ENCODE measurements at places on chromosomes 11 and 22. TPM values are rescaled to one million over a fixed set of nuclear protein-coding genes. Genes with fewer than 3 reads are reported as not detected.

DNA sequence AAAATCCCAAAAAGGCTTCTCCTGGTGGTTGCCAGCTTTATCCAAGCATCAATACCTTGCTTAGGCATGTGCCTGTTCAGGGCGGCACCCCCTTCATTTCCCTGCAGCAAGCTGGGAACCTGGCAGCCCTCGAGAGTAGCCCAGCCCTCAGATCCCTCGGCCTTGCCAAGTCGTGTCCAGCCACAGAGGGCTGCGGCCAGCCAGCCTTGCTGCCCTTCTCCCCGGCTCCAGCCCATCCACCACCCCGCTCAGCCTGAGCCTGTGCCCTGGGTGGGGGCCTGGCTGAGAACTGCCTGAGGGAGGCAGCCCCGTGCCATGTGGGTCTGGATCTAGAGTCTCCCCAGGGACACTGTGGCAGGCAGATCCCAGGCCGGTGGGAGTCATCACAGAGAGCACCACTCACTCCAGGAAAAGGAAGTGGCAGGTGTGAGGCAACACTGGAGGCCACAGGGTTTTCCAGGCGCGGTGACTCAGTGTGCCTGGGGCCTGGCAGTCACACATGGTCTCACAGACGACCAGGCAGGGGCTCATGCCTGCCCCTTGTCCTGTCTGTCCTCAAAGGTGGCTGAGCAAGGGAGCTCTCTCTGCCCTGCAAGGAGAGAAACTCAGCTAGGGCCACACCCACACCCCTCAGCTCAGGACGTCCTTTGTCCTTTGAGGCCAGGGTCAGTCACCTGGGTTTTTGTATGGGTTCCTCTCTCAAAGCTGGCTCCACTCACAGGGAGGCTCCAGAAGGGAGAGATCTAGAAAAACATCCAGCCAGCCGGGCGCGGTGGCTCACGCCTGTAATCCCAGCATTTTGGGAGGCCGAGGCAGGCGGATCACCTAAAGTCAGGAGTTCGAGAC is 12.2 kb upstream of the CDC42BPG start:
- peaks cover 26% of the 10 kb centered on the region for H3K36me3 ChIP-seq
- DNase-seq = peak; percentile 53
- peak overlapping the region; percentile 62 for H3K4me3 ChIP-seq

GRCh38 chr11:8826901-8827560 is 84.0 kb upstream of the AKIP1 start:
- H3K36me3 ChIP-seq = no peaks in the 10 kb centered on the region
- H3K4me1 ChIP-seq = no peaks in the 10 kb centered on the region
- H3K4me3 ChIP-seq = no peak overlapping the region
- peaks cover 8% of the 10 kb centered on the region for H3K27me3 ChIP-seq
- no peak overlapping the region for H3K27ac ChIP-seq

The ZNF214 gene
- not detected for total RNA-seq

DNA sequence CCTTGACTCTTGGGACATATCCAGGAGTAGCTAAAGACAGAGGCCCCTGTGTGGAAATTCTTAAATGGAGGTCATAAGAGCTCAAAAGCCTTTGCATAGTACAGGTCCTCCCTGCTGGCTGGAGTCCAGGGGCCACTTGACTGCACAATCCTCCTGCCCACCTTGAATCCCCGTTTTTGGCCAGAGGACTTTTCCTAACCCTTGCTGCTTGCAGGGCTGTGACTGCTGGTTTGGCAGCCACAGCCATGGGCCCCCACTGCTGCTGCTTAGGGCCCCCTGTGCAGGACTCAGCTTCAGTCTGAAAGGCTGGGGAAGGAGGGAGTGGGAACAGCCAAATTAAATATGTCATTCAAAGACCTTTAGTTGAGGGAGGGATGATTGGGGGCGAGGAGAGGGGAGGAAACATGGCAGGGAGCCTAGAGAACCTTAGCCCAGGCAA is 33.4 kb downstream of the ARHGAP1 start:
- H3K36me3 ChIP-seq = peaks cover 32% of the 10 kb centered on the region
- no peak overlapping the region for H3K27ac ChIP-seq

The DDX10 gene
- total RNA-seq = 22.0 TPM

DNA sequence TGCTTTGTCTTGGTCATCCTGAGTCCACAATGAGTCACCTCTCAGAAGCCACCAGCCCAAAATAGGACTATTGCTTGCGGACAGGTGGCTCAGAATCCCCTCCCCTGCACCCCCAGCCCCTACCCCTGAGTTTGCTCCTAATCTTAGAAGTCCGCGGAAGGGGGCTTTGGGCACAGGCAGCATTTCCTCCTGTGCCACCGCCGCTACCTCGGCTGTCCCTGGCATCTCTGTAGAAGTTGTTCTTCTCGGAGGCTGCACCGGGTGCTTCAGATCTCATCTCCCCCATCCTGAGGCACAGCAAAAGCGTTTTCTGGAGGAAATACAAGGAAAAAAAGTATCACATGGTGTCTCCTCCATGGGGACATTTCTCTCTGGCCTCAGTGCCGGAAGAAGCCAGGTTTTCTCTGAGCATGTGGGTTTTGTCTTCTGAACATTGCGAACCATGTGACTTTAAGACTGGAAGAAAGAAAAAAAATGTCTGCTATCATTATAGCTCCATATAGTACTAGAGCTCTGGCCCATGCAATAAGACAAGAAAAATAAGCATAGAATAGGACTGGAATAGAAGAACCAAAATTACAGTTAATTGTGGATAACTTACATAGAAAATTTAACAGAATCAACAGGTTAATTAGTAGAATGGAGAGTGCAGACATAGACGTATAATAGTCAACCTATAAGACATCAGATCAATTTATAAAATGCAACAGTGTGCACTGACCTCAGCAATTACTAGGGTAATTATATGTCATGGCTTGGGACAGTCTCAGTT is 63.2 kb downstream of the SHISAL1 start:
- no peak overlapping the region for H3K27ac ChIP-seq
- no peaks in the 10 kb centered on the region for H3K36me3 ChIP-seq
- DNase-seq = no peak
- no peaks in the 10 kb centered on the region for H3K4me1 ChIP-seq
- H3K27me3 ChIP-seq = peaks cover 17% of the 10 kb centered on the region
- no peak overlapping the region for H3K4me3 ChIP-seq

DNA sequence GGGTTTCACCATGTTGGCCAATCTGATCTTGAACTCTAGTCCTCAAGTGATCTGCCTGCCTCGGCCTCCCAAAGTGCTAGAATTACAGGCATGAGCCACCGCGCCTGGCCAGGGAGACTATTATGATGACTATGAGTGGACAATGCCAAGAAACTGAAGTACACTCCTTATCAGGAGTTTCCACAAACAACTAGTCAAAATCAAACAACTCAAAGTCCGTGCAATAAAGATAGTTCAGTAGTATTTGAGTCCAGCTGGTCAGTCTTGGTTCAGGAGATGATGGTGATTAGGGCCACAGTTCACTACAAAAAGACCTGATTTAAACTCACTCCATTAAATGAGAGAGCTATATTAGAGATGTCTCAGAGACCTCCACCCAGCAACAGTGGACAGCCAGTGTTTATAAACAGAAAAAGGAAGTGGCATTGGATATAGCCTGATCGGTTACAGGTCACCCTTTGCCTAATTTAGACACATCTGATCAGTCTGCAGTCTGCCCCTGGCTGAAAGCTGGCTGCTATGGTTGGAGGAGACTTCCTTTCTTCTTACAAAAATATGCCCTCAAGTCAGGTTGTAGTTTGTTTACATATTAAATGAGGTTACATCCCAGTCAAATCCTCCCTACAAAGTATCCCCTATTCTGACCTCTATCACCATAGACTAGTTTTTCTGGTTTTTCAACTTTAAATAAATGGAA is 17.0 kb downstream of the CD3E start:
- H3K27me3 ChIP-seq = no peaks in the 10 kb centered on the region
- no peak overlapping the region for H3K4me3 ChIP-seq

GRCh38 chr22:20153945-20154344 is 3.1 kb upstream of the CCDC188 start:
- H3K4me1 ChIP-seq = no peaks in the 10 kb centered on the region
- H3K27me3 ChIP-seq = peaks cover 2% of the 10 kb centered on the region
- DNase-seq = no peak
- no peaks in the 10 kb centered on the region for H3K36me3 ChIP-seq
- no peak overlapping the region for H3K27ac ChIP-seq
- H3K4me3 ChIP-seq = no peak overlapping the region

DNA sequence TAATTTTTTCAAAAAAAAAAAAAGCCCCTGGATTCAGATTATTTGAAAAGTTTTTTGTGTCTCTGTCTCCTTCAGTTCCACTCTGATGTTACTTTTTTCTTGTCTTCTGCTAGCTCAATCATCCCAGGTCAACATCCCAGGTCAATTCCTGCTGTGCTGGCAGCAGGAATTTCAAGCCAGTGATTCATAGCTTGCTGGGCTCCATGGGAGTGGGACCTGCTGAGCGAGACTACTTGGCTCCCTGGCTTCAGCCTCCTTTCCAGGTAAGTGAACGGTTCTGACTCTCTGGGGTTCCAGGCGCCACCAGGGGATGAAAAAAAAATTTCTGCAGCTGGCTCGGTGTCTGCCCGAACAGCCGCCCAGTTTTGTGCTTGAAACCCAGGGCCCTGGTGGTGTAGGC is 31.4 kb downstream of the PLAAT5 start:
- no peaks in the 10 kb centered on the region for H3K36me3 ChIP-seq
- no peak overlapping the region for H3K27ac ChIP-seq
- peaks cover 10% of the 10 kb centered on the region for H3K27me3 ChIP-seq
- no peak for DNase-seq
- no peak overlapping the region for H3K4me3 ChIP-seq

The LDHAL6A gene
- not detected for total RNA-seq

DNA sequence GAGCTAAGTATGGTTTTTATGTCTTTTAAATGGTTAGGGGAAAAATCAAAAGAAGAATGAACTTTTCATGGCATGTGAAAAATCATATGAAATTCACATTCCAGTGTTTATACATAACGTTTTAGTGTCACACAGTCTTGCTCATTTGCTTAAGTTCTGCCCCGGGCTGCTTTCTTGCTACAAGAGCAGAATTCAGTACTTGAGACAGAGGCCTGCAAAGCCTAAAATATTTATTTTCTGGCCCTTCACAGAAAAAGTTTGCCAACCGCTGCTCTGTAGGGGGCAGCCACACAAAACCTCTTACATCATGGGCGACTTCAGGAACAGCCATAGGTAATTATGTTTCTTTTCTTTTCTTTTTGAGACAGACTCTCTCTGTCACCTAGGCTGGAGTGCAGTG is 1.0 kb upstream of the ATG2A start:
- no peak for DNase-seq
- H3K4me1 ChIP-seq = peaks cover 22% of the 10 kb centered on the region
- peak overlapping the region; percentile 93 for H3K4me3 ChIP-seq

- H3K36me3 ChIP-seq = no peaks in the 10 kb centered on the region
- H3K27ac ChIP-seq = no peak overlapping the region
- no peak overlapping the region for H3K4me3 ChIP-seq
- peaks cover 2% of the 10 kb centered on the region for H3K4me1 ChIP-seq
- DNase-seq = no peak
- peaks cover 21% of the 10 kb centered on the region for H3K27me3 ChIP-seq
Observed at GRCh38 chr11:93652161-93652597, 9.3 kb upstream of the CEP295 start.

GRCh38 chr11:134340354-134340964 is 8.7 kb downstream of the GLB1L2 start:
- H3K36me3 ChIP-seq = no peaks in the 10 kb centered on the region
- H3K4me1 ChIP-seq = no peaks in the 10 kb centered on the region
- no peak overlapping the region for H3K4me3 ChIP-seq
- no peaks in the 10 kb centered on the region for H3K27me3 ChIP-seq

DNA sequence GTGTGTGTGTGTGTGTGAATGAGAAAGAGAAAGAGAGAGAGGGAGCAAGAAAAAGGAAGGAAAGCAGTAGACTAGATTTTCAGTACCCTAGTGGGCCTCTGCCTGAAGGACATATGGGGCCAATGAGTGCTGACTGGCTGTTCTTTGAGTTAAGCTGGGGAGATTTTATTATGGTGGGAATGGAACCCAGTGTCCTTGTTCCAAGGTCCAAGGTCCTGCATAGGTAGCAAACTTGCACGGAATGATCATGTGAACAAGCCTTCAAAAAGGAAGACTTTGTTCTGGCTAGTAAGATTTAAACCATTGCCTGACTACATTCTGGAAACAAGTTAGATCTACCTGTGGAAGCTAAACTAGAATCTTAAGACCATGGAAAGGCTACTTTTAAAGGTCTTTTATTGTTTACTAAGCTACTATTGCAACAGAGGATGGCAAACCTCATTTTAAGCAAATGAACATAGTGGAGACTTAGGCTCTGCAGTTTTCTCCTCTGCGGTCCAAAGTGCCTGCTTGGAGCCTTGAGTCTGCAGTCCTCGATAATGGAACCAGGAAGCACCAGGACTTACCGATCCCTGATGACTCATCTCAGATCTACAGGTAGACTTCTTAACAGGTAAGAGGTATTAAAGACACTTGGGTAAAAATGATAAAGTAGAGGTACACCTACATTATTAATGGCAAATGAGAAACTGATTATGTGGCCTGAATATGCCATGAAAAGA is 10.2 kb upstream of the GRAMD1B start:
- peaks cover 18% of the 10 kb centered on the region for H3K36me3 ChIP-seq
- H3K27ac ChIP-seq = no peak overlapping the region
- H3K27me3 ChIP-seq = peaks cover 12% of the 10 kb centered on the region
- no peak overlapping the region for H3K4me3 ChIP-seq
- H3K4me1 ChIP-seq = peaks cover 10% of the 10 kb centered on the region

The SYT13 gene
- total RNA-seq = not detected

The OR4D5 gene
- not detected for total RNA-seq

DNA sequence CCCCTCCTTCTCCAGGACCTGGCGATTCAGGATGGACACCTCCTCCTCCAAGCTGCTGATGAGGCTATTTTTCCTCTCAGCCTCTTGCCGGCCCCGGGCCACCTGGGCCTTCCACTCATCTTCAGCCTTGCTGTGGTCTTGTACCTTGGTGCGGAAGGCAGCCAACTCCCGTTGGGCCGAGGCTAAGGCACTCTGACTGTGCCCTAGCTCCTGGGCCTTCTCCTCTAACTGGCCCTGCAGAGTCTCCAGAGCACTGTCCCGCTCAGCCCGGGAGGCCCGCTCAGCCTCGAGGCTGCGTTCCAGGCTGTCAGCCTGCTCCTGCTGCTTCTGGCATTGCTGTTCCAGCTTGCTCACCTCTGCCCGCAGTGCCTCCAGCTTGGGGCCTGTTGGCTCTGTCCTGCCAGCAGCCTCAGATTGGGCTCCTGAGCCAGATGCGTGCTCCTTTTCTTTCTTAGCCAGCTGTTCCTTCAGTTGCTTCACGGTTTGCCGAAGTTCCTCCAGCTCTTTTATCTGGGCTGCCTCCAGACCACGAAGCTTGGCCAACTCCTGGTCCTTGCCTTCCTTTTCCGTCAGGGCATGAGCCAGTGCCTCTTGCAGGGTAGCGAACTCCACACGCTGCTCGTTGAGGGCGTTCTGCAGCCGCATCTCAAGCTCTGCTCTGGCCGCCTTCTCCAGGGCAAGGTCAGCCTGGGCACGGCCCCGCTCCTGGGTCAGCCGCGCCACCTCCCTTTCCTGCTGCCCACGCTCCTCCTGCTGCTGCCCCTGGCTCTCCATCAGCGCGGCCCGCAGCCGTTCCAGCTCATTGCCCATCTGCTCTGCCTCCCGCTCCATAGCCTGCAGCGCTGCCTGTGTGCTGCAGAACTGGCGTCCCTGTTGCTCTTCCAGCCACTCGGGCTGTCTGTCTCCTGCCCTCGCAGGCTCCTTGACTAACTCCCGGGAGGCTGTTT is 15.3 kb downstream of the IL18BP start:
- no peaks in the 10 kb centered on the region for H3K4me1 ChIP-seq
- no peaks in the 10 kb centered on the region for H3K27me3 ChIP-seq
- no peak overlapping the region for H3K27ac ChIP-seq
- peaks cover 34% of the 10 kb centered on the region for H3K36me3 ChIP-seq
- DNase-seq = no peak

GRCh38 chr22:28736301-28737155 is 5.1 kb downstream of the CHEK2 start:
- peaks cover 14% of the 10 kb centered on the region for H3K36me3 ChIP-seq
- no peaks in the 10 kb centered on the region for H3K27me3 ChIP-seq
- H3K4me1 ChIP-seq = peaks cover 11% of the 10 kb centered on the region
- H3K27ac ChIP-seq = no peak overlapping the region

The GAS2 gene
- total RNA-seq = 2.4 TPM

Data from activated naive CD8-positive, alpha-beta T cell treated with anti-CD3 and anti-CD28 coated beads, Interleukin-2, amount 10 ng/mL, durations not matched to agents 7 days and 5 days (primary cell).